ENCODE measurements at places on chromosomes 7 and 10.

DNA sequence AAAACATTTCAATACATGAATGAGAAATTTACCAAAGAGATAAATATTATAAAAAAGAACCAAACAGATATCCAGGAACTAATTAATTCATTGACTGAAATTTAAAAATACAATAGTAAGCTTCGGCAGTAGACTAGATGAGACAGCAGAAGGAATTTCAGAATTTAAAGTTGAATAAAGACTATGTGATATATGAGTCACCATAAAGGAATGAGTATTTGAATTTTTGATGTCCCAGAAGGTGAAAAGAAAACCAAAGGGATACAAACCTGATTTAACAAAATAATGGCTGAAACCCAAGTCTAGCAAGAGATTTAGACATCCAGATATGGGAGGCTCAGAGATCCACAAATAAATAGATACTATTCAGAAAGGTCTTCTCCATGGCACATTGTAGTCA, 623.9 kb upstream of the FOXK1 start:
- DNase-seq = no peak
- no peaks in the 10 kb centered on the region for H3K27me3 ChIP-seq
- no peaks in the 10 kb centered on the region for H3K4me1 ChIP-seq
- no peak overlapping the region for H3K27ac ChIP-seq
- H3K36me3 ChIP-seq = no peaks in the 10 kb centered on the region
- no peak overlapping the region for H3K4me3 ChIP-seq

- H3K4me3 ChIP-seq = no peak overlapping the region
- H3K4me1 ChIP-seq = peaks cover 22% of the 10 kb centered on the region
- H3K27me3 ChIP-seq = no peaks in the 10 kb centered on the region
- no peak overlapping the region for H3K27ac ChIP-seq
- no peak for DNase-seq
These were observed 28.4 kb downstream of the CDK6 start for GRCh38 chr7:92808006-92808405.

DNA sequence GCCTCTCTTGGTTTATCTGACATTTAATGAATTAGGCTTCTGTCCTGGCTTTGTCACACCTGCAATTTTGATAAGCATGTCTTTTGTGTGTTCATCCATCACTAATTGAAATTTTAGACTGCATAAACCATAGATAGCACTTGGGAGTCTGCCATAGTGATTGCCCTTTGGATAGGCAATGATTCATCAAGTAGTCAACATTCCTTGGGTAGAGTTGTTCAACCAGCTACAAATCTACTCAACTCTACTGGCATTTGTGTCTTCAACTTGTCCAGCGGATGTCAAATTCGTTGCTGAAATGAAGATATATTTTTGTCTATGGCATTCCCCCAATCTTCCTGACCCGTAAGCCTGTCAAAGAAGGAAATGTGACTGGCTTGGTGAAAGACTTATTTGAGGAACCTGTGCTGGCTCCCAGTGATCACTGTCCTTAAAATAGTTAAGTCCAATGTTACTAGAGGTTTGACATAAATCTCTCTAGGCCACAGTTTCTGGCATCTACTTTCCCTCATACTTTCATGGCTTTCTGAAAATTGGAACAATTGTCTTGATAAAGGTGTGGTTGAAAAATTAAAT, 33.7 kb upstream of the CREB5 start:
- H3K27ac ChIP-seq = no peak overlapping the region
- H3K36me3 ChIP-seq = no peaks in the 10 kb centered on the region
- H3K4me3 ChIP-seq = no peak overlapping the region
- no peaks in the 10 kb centered on the region for H3K27me3 ChIP-seq

GRCh38 chr7:50729962-50730361, 52.7 kb downstream of the GRB10 start:
- DNase-seq = no peak
- H3K4me1 ChIP-seq = no peaks in the 10 kb centered on the region
- no peak overlapping the region for H3K27ac ChIP-seq
- H3K4me3 ChIP-seq = no peak overlapping the region
- no peaks in the 10 kb centered on the region for H3K36me3 ChIP-seq
- no peaks in the 10 kb centered on the region for H3K27me3 ChIP-seq

DNA sequence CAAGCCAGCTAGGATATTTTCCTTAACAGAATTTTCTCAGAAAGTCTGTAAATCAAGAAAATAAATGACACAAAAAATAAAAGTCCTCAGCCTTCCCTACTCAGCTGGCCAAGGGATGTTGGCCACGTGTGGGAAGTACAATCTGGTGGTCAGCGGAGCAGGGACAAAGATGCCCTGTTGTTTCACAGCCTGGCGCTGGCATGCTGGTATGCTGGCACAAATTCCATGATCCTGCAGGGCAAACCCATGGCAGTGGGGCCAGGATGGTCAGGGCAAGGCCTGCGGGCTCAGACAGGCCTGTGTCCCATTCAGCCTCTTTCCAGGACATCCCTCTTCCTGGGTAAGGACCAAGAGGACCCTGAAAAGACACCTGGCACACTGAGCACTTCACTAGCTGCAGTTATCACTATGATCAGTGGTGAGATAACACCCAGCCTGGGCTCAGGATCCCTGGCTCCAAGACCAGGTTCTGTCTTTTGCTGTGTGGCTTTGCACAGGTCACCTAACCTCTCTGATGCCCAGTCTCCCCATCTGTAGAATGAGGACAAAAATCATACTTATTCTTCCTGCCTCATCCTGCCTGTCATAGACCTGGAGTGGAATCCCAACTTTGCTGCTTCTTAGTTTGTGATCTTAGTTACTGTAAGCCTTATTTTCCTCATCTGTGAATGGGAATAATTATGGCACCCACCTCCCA, 10.8 kb upstream of the HSPA12A start:
- H3K4me3 ChIP-seq = no peak overlapping the region
- H3K4me1 ChIP-seq = no peaks in the 10 kb centered on the region
- DNase-seq = no peak
- no peaks in the 10 kb centered on the region for H3K27me3 ChIP-seq

DNA sequence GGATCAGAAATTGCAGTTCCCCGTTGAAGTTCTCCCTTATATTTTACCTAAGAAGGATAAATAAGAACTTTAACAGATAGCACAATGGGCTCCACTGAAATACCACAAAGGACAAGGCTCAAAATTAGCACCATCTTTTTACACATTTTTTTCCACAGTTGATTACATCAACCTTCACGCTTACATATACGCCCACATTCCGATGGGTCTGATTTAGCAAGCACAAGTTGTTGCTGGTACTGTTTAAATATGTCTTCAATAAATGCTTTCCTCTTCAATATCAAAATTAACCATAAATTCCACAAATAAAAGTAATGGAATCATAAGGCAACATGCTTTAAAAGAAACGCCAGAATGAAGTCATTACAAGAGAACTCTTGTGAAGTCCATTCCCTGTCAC, 79.5 kb downstream of the NEBL start:
- H3K4me3 ChIP-seq = no peak overlapping the region
- no peak for DNase-seq
- H3K27me3 ChIP-seq = no peaks in the 10 kb centered on the region
- H3K27ac ChIP-seq = no peak overlapping the region
- no peaks in the 10 kb centered on the region for H3K36me3 ChIP-seq

DNA sequence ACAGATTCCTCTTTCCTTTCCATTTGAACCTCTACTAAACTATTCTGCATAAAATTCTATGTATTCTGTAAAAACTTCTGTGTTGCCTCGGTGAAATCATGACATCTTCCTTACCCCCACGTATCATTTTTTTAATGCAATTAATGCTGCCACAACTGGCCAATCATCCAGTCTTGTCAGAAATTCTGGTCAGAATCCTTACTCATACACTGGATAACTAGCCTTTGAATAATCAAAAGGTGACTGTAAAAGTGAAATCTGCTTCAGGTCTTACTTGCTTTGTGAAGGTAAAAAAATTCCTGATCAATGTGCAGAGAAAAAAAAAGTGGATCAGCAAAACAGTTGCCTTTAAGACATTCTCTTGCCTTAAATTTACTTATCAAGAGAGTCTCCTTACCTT, 89.1 kb upstream of the LRRTM3 start:
- H3K27ac ChIP-seq = no peak overlapping the region
- no peaks in the 10 kb centered on the region for H3K36me3 ChIP-seq
- H3K27me3 ChIP-seq = no peaks in the 10 kb centered on the region
- no peaks in the 10 kb centered on the region for H3K4me1 ChIP-seq

- H3K27ac ChIP-seq = no peak overlapping the region
- no peaks in the 10 kb centered on the region for H3K27me3 ChIP-seq
- no peak for DNase-seq
- H3K4me1 ChIP-seq = no peaks in the 10 kb centered on the region
These were observed 566.4 kb downstream of the GFRA1 start for GRCh38 chr10:115706488-115707076.

GRCh38 chr10:8336629-8337331, 282.3 kb downstream of the GATA3 start:
- DNase-seq = peak; percentile 12
- H3K4me1 ChIP-seq = peaks cover 12% of the 10 kb centered on the region
- H3K27ac ChIP-seq = no peak overlapping the region
- no peaks in the 10 kb centered on the region for H3K36me3 ChIP-seq
- no peak overlapping the region for H3K4me3 ChIP-seq
- no peaks in the 10 kb centered on the region for H3K27me3 ChIP-seq

- H3K27me3 ChIP-seq = no peaks in the 10 kb centered on the region
- no peak for DNase-seq
- no peak overlapping the region for H3K4me3 ChIP-seq
These were observed 28.3 kb downstream of the FZD9 start for GRCh38 chr7:73461782-73462285.

DNA sequence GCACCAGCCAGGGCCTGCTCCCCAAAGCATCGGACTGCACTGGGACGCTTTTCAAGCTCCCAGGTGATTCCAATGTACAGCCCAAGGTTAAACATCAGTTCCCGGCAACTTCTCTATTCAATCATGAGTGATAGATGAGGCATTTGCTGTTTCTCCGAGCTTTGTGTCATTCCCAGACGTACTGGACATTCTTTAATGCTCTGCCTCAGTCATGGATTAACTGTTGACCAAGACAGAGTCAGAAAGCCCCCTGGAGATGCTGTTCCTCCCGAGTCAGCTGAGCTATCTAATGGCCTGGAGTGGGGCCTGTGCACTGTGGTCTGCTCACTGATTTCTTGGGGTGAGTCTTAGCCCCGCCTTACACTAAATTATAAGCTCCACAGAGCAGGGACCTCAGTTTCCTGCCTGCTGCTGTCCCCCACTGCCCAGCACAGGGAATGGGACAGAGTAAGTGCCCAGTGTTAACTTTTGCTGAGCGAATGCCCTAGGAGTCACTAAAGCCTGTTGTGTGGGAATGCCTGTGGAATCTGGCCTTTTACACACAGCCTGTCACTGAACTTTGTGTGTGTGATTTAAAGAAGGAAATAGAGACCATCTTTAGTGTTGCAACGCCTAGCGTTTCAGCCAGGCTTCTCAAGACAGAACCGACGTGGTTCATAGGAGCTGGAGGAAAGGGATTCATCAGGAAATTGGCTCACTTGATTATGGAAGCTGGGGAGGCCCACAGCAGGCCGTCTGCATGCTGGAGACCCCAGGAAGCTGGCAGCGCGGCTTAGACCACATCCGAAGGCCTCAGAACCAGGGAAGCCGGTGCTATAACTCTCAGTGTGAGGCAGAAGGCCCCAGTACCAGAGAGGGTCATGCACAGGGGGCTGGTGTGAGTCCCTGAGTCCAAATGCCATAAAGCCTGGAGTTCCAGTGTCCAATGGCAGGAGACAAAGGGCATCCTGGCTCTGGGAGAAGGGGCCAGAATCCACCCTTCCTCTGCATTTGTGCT, 29.3 kb upstream of the RNF32 start:
- H3K36me3 ChIP-seq = no peaks in the 10 kb centered on the region
- no peak overlapping the region for H3K27ac ChIP-seq
- no peaks in the 10 kb centered on the region for H3K27me3 ChIP-seq
- H3K4me3 ChIP-seq = no peak overlapping the region
- no peak for DNase-seq

- no peaks in the 10 kb centered on the region for H3K27me3 ChIP-seq
- no peak overlapping the region for H3K27ac ChIP-seq
- DNase-seq = no peak
- H3K4me1 ChIP-seq = peaks cover under 1% of the 10 kb centered on the region
- H3K36me3 ChIP-seq = peaks cover 8% of the 10 kb centered on the region
- H3K4me3 ChIP-seq = no peak overlapping the region
These were observed 108.2 kb downstream of the OSBPL3 start for GRCh38 chr7:24871770-24872169.

- H3K4me3 ChIP-seq = no peak overlapping the region
- H3K36me3 ChIP-seq = no peaks in the 10 kb centered on the region
- DNase-seq = no peak
- H3K4me1 ChIP-seq = no peaks in the 10 kb centered on the region
- H3K27ac ChIP-seq = no peak overlapping the region
- no peaks in the 10 kb centered on the region for H3K27me3 ChIP-seq
These were observed 259.6 kb upstream of the PPP2R2D start for GRCh38 chr10:131641231-131641630.

DNA sequence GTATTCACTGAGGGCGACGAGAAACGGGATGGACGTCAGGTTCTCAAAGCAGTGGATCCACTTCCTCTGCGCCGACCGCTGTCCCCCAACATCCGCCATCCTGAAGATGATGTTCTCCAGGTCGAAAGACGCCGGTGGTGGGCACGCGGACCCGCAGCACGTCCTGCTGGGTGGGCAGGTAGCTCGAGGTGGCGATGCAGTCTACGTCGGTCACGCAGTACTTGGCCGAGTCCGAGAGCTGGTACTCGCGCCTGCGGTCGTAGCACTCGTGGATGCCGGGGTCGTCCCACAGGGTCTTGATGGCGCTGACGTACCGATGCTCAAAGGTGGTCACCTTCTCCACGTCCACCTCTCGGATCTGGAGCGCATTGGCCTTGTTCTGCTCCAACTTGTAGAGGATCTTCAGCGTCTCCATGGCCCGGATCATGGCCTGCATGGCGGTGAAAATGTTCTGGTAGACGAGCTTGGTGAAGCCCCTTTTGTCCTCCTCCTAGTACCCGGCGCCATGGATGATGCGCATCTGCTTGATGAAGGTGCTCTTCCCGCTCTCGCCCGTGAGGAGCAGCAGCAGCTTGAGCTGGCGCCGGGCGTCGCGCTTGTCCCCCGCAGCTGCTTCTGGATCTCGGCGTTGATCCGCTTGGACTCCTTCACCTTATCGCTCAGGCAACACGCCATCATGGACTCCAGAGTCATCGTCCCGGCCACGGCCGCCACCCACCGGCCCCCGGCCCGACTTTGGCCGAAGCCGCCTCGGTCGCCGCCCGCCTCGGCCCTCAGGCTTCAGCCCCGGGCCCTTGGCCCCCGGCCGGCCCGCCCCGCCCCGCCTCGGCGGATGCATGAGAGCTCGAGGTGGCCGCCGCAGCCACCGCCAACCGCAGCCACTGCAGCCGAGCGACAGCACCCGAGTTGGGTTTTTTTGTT, 122.9 kb upstream of the KCTD7 start:
- no peak overlapping the region for H3K27ac ChIP-seq
- H3K4me3 ChIP-seq = no peak overlapping the region
- peaks cover 9% of the 10 kb centered on the region for H3K27me3 ChIP-seq
- DNase-seq = peak; percentile 44
